SIG-M5 (cell line): ENCODE measurements at places on chromosomes 12 and 14.

GRCh38 chr12:95976416-95976832 lies 19.7 kb downstream of the HAL start:
- DNase-seq, result no peak

DNA sequence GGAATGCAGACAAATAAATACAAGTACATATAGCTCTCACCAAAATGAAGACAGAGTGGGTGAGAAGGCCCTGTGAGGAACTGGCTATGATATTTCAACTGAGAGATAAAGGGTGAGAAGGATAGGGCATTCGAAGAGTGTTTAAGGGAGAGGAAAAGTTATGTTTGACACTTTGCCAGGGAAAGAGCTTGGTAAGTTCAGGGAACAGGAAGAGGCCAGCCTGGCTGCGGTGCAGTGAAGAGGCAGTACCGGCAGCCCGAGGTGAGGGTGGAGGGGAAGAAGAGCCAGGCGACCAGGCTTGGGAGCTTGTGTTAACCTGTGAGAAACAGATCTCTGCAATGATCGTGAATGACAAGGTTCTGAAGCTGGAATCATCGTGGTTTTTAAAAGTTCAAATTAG lies 84.7 kb upstream of the RFX4 start:
- no peak for DNase-seq

DNA sequence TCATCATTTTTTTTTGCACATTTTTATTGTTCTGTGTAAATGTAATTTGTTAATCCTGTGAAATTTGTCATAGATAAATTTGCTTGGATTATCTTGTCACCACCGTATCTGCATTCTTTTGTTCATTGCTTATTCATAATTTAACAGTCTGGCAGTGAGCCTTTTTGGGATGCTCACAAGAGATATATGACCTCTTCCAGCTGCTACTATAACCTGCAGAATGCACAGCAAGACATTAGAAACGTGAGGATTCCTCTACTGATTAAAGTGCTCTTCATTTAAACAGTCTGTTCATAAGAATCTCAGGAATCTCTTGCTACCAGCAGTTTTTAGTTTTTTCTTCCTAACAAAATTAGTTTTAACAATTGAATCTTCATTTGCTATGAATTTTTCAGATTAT lies 9.1 kb downstream of the NPAS3 start:
- no peak for DNase-seq

DNA sequence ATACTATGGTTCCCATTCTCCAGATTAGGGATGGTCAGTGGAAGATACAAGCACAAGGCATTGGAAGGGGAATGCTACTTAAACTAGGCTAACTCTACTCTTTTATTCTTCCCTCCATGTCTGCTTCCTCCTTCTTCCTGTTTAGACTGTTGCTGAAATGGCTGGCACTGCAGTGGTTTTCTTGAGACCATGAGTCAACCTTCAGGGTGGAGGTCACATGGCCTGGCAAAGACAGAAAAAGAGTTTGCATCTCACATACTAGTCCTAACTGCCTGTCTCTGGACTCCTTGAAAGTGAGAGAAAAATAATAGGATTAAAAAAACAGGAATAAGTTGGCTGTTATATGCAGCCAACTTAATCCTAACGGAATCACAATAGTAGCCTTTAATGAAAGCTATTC lies 37.0 kb downstream of the ALDH1L2 start:
- no peak for DNase-seq

- DNase-seq, result no peak
These were observed 2.5 kb downstream of the EEA1 start for GRCh38 chr12:92926549-92926948.

- no peak for DNase-seq
These were observed 236.5 kb upstream of the ATP2B1 start for GRCh38 chr12:89945123-89945522.

DNA sequence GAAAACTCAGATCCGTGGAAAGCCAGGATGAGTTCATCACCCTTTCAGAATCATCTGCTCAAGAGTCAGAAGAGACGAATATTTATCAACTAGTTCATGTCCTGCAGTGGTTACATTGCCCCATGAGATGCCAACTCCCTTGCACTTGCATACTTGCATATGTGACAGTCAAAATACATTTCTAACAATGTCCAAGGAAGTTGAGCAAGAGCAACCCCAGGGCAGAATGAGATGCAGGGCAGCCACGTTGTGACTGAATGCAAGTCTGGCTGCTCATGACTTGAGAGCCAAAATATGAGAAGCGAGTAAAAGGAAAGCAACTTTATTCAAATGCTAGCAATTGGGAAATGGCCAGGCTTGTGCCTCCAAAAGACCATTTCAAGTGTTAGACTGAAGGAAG lies 23.6 kb upstream of the UTP20 start:
- DNase-seq, result no peak

DNA sequence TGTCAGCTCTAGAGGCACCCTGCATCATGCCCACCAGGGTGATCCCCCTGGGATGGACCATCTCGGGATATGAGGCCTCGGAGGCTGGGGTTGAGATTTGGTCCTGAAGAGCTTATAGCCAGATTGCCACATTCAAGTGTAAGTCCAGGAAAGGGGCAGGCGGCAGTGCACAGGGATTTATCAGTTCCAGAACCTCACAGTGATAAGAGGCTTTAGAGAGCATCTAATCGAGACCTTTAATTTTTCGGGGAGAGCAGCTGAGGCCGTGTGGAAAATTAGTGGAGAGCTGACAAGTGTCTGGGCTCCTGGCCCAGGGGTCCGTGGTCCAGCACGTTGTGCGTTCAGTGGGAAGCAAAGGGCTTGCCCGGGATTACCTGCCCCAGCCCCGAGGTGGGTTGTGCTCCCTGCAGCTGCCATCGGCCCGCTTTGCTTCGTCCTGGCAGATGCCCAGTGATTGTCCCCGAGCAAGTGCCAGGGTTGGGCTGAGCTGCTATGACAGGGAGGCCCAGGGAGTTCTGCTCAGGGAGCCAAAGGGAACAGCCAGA lies 52.1 kb downstream of the C14orf132 start:
- DNase-seq, result no peak

GRCh38 chr12:121964813-121965643 lies 46.6 kb downstream of the CFAP251 start:
- no peak for DNase-seq

- DNase-seq, result no peak
These were observed 347.6 kb downstream of the BMP4 start for GRCh38 chr14:53609009-53609408.

DNA sequence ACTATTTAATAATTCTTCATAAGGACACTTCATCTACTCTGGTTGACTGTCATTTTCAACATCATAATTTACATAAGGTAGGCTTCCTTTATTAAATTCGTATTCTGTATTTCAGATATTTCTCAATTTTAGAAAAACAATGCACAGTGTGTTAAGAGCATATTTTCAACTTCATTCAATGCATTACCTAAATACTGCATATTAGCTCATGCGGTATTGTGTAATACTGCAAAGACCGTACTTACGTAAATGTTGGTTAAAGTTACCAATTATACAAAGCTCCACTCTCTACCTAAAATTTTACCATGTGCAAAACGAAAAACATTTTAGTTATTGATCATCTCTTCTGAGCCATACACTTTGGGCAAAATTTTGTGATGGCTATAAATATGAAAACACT lies 62.8 kb downstream of the EXOC5 start:
- DNase-seq, result no peak

GRCh38 chr14:99163446-99163845 lies 108.6 kb downstream of the BCL11B start:
- DNase-seq, result no peak

- no peak for DNase-seq
These were observed 13.5 kb downstream of the WNT5B start for GRCh38 chr12:1642513-1642912.

- DNase-seq, result no peak
These were observed 49.9 kb downstream of the FUT8 start for GRCh38 chr14:65462411-65462810.

GRCh38 chr12:68259318-68259940 lies 6.0 kb upstream of the IL22 start:
- no peak for DNase-seq

GRCh38 chr14:94448071-94448808 lies 4.4 kb downstream of the SERPINA11 start:
- no peak for DNase-seq

GRCh38 chr14:45649051-45649450 lies 396.0 kb upstream of the MIS18BP1 start:
- DNase-seq, result no peak

- no peak for DNase-seq
These were observed 665.6 kb downstream of the C12orf50 start for GRCh38 chr12:87363497-87364084.

- no peak for DNase-seq
These were observed 67.4 kb upstream of the SLC38A2 start for GRCh38 chr12:46439793-46440511.

GRCh38 chr14:101063121-101063520 lies 159.6 kb upstream of the RTL1 start:
- no peak for DNase-seq

- DNase-seq, result no peak
These were observed 5.3 kb upstream of the KRAS start for GRCh38 chr12:25256005-25256404.

DNA sequence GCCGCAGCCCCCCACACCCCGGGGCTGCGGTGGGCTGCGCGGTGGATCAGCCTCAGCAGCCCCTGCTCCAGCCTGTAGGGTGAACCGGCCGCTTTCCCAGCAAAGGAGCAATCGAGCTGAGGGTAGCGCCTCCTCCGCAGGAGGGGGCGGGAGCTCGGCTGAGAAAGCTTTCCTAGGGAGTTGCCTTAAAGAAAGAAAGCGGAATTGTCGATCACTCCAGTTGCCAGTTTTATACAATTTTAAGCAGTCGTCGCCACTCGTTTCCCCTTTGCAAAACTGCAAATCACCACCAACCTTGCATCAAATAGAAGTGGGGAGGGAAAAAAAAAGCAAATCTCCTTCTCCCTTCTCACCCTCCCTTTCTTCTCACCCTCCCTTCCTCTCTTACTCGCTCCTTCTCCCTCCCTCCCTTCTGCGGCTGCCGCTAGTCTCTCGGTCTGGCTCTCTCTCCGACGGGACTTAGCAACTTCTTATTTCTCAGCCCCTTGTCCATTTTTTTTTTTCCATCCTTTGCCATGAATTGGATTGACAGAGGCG lies at the start of gene PDE3A:
Gene PDE3A, plus strand, starts transcription at position 424 of the 537 bp plus-strand sequence. CDS start 748 bp downstream, outside the sequence.
- peak; percentile 37 for DNase-seq

DNA sequence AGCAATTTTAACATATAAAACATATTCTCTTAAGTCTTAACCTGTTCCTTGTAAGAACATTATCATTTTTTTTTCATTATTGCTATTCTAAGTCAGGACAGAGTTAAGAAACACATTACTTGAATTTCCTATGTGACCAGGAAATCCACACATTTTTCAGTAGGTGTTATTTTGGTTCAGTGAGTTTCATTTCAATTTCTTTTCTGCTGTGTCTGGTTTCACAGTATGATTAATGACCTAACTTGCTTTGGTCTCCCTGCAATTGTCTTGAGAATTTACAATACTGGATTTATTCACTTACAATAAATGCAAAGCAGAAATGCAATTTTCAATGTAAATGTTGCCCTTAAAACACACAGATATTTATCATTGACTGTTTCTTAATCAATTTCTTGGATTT lies 396.9 kb upstream of the TMTC1 start:
- DNase-seq, result no peak

- no peak for DNase-seq
These were observed 102.2 kb downstream of the GPHN start for GRCh38 chr14:66610154-66610563.

DNA sequence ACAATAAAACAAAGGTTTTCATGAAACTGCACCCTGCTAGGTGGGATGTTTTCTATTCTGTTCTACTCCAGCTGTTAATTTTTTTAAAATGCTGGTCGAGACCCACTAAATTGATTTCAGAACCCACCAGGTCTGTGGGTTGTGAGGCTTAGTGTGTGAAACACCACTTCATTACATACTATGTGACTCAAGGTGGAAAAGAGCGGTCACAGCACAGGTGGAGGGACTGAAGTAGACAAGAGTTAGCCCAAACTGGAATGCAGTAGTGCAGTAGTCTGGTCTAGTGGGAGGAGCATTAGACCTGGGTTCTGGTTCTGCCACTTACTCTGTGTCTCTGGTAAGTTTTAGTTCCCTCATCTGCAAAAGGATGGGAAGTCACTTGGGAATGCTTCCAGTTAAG lies 12.2 kb downstream of the DDX55 start:
- DNase-seq, result no peak

GRCh38 chr12:100234166-100234565 lies 32.7 kb downstream of the DEPDC4 start:
- no peak for DNase-seq

DNA sequence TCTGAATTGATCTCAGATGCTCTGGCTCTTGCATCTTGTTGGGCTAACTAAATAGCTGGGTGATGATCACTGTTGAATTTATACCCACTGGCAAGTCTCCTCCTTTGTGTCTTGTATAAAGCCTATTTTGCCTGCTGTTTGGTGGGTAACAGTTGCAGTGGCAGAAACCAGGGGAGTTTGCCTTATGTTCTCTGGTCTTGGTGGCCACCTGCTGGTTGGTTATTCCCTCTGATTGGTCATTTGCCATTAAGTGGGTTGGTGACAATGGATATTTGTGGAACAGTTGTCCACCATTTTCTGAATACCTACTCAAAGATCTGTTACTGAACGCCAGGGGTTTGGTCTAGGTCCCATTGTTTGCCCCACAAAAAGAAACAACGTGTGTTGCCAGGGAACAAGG lies 52.1 kb downstream of the AVPR1A start:
- no peak for DNase-seq

DNA sequence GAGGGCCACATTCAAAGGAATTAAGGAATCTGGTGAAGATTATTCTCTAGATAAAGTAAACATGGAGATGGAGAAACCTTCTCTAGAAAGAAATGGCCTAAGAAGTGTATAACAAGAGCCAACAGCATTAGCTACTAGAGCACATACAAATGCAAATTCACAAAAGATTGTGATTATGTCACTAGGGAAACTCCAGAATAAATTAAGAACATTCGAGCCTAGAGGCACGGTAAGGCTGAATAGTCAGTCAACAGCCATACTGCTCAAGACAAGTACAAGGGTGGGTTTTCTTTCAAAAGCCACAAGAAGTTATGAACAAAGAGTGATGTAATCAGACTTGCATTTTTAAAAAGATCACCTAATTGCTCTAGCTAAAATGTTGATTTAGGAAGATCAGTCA lies 25.4 kb downstream of the PPP4R3A start:
- DNase-seq, result no peak

- no peak for DNase-seq
These were observed 108.5 kb downstream of the SLC38A1 start for GRCh38 chr12:46160101-46160980.

DNA sequence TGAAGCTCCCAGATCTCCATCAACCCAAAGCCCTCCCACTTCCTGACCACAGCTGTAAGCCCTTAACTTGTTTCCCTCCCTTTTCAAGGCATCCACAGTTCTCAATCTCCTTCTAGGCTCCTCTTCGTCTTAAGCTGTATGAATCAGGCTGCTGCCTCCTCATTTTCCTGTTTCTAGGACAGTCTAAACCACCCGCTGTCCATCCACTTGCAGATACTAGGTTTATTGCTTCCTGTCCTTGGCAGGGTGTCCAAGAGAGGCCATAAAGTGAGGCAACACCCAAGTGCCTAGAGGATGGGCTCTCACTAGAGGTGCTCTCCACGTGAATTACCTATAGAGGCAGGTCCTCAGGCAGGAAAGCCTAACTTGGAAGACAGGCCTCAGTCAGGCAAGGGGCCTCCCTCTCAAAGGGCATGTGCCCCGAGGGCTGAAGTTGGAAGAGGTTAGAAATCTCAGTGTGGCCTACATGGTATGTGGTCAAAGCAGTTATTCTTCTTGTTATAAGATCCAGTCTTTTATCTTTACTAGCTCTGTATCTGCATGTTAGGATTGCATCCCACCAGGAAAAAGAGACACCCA lies 8.8 kb upstream of the TMEM106C start:
- DNase-seq, result no peak
